T-helper 2 cell (primary cell): ENCODE measurements at places on chromosomes 6 and 20.

GRCh38 chr6:136576821-136577220, 26.6 kb upstream of the MAP7 start:
- no peak for DNase-seq

DNA sequence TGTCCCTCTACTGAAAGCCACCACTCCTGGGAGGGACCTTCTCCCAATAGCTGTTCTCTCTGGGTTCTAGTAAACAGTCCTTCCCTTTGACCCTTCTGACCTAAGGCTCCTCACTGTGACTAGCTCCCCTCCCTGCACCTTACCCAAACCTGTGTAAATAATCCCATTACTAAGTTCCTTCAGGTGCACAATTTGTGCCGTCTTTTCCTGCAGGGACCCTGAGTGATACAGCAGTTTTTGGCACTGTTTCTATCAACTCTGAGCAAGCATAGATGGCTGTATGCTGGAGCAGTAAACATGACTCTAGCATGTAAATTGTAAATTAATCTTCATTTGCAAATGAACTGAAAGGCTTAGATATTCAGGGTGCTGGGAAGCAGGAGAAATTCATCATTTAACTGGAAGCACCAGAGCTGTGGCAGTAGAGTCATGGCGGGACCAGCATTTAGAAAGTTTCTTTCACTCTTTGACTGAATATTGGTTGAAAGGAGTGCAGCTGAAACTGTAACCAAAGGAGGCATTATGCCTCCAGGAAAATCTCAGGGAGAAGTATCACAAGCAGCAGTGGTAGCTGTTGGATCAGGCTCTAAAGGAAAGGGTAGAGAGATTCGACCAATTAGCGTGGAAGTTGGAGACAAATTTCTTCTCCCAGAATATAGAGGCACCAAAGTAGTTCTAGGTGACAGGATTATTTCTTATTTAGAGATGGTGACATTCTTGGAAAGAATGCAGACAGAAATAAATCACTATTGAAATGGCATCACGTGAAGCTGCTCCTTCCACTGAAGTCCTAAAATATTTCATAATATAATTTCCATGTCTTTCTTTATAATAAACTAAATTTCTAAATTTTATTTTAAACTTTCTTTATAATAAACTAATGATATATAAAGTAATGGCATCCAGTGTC, 117.8 kb downstream of the TCP11 start:
- no peak for DNase-seq

- no peak for DNase-seq
Observed at GRCh38 chr6:69578361-69578890, 218.4 kb downstream of the LMBRD1 start.

- no peak for DNase-seq
Observed at GRCh38 chr6:159701413-159701999, 8.5 kb upstream of the SOD2 start.

DNA sequence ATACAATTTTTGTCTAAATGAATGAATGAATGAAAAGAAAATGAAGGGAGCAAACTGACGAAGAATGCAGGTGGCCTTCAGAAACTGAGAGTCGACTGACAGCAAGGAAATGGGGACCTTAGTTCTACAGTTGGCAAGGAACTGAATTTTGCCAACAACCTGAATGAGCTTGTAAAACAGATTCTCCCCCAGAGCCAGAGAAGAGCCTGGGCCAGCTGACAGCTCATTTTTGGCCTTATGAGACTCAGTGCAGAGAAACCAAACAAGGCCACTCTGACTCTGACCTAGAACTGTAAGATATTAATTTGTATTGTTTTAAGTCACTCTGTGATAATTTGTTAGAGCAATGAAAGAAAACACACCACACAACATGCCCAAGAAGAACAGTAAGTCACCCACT, 21.8 kb downstream of the MAN1A1 start:
- DNase-seq, result no peak

DNA sequence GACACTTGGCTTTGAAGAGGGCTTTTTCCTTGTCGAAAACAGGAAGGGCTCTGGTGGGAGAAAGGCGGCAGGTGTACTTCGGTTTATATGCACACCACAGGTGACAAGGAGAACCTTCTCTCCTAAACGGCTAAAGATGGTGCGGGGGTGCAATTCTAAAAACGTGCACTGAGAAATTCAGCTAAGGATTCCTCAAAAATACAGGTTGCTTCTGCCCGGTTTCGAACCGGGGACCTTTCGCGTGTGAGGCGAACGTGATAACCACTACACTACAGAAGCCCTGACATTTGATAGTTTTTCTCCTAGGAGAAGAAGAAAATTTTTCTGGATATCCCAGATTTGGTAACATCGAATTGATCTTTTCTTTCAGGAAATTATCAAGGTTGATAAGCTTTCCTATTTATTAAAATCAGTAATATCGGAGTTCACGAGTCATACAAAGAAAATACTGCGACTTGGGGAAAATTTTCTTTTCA, 32.0 kb downstream of the POM121L2 start:
- no peak for DNase-seq
